Thoracic aorta (tissue), 2 donors: ENCODE measurements at places on chromosomes 12 and 14. TPM values are rescaled to one million over a fixed set of nuclear protein-coding genes. Genes with fewer than 3 reads are reported as not detected.

- peaks cover 10% of the 10 kb centered on the region for H3K4me1 ChIP-seq
- DNase-seq: no peak
- H3K27me3 ChIP-seq: no peaks in the 10 kb centered on the region
- no peak overlapping the region for H3K4me3 ChIP-seq
- H3K27ac ChIP-seq: no peak overlapping the region
Observed at GRCh38 chr12:58283553-58283952, 342.2 kb downstream of the ATP23 start.

DNA sequence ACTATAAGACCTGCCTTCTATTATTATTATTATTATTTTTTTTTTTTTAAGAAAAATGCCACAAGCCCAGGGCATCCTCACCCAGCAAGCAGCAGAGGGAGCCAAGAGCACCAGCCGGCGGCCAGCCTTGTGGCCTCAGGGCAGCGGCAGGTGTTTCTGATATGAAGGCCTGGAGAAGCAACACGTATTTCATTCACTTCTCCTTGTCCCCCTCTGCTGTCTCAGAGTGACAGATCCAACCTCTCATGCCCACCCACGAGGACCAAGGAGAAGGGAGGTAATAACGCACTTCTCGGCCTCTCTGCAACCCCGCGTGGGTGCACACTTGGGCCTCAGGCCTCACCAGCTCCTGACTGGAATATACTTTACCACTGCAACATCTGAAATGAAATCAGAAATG, 25.4 kb downstream of the CDC42BPB start:
- H3K36me3 ChIP-seq: no peaks in the 10 kb centered on the region
- no peak overlapping the region for H3K4me3 ChIP-seq
- no peaks in the 10 kb centered on the region for H3K27me3 ChIP-seq
- H3K4me1 ChIP-seq: peaks cover 27% of the 10 kb centered on the region

GRCh38 chr14:83170165-83170564, 1636.5 kb upstream of the SEL1L start:
- H3K4me3 ChIP-seq: no peak overlapping the region
- no peaks in the 10 kb centered on the region for H3K36me3 ChIP-seq
- no peak overlapping the region for H3K27ac ChIP-seq
- DNase-seq: no peak
- no peaks in the 10 kb centered on the region for H3K4me1 ChIP-seq

- H3K27ac ChIP-seq: no peak overlapping the region
- peaks cover 3% of the 10 kb centered on the region for H3K4me1 ChIP-seq
- no peak for DNase-seq
Observed at GRCh38 chr12:46811185-46811584, 14.6 kb downstream of the SLC38A4 start.

GRCh38 chr12:60101715-60102114, 505.9 kb downstream of the SLC16A7 start:
- DNase-seq: no peak
- no peak overlapping the region for H3K4me3 ChIP-seq
- no peaks in the 10 kb centered on the region for H3K27me3 ChIP-seq
- no peaks in the 10 kb centered on the region for H3K4me1 ChIP-seq
- H3K27ac ChIP-seq: no peak overlapping the region
- H3K36me3 ChIP-seq: no peaks in the 10 kb centered on the region

DNA sequence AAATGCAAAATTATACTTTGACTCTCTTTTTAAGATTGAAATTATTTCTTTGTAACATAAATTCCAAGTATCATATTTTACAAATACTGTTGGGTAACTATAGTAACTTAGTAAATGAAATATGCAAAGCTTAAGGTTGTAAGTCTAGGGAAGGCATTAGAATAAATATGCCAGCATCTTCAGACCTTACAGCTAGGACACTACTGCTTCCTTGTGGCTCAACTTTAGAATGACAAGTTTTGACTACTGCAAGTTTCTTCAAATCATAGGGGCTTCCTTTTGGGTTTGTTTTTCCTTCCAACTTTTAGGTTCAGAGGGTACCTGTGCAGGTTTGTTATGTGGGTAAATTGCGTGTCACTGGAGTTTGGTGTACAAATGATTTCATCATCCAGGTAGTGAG, 17.7 kb upstream of the ANP32D start:
- DNase-seq: no peak
- H3K4me3 ChIP-seq: no peak overlapping the region
- H3K36me3 ChIP-seq: no peaks in the 10 kb centered on the region
- no peaks in the 10 kb centered on the region for H3K4me1 ChIP-seq
- H3K27ac ChIP-seq: no peak overlapping the region

GRCh38 chr12:48122065-48122834, 3.1 kb downstream of the PFKM start:
- DNase-seq: no peak
- peaks cover 3% of the 10 kb centered on the region for H3K4me1 ChIP-seq
- no peak overlapping the region for H3K4me3 ChIP-seq
- no peaks in the 10 kb centered on the region for H3K27me3 ChIP-seq
- H3K27ac ChIP-seq: no peak overlapping the region

GRCh38 chr12:45878630-45879255, 111.6 kb downstream of the SCAF11 start:
- no peaks in the 10 kb centered on the region for H3K27me3 ChIP-seq
- H3K27ac ChIP-seq: no peak overlapping the region
- DNase-seq: no peak
- H3K36me3 ChIP-seq: peaks cover 16% of the 10 kb centered on the region

Gene EPYC
- total RNA-seq: not detected

Gene LHX5
- total RNA-seq: not detected

Gene BLOC1S1
- 113 TPM for total RNA-seq

Gene ZDHHC22
- not detected for total RNA-seq

Gene LUM
- total RNA-seq: 257 TPM

Gene KITLG
- 19.4 TPM for total RNA-seq
